ENCODE measurements at places on chromosomes 7 and 10.

GRCh38 chr7:29113384-29114102 lies 32.8 kb downstream of the CPVL start:
- no peak for DNase-seq

- no peak for DNase-seq
Observed at GRCh38 chr7:111788286-111789047, 226.2 kb upstream of the IMMP2L start.

DNA sequence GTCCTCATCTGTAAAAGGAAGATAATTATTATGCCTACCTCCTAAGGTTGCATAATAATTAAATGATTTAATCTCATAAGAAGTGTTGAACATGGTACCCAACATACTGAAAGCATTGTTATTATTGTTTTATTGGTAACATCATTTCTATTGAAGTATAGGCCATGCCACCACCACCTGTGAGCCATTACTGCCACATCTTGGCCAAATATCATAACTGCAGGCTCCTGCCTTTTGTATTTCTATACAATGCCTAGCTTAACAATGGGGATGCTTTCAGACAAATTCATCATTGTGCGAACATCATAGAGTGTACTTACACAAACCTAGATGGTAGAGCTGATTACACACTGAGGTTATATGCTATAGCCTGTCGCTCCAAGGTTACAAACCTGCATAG lies 61.1 kb upstream of the NPSR1 start:
- DNase-seq = no peak

GRCh38 chr10:60757420-60757895 lies 20.8 kb upstream of the CDK1 start:
- DNase-seq = no peak

- no peak for DNase-seq
Observed at GRCh38 chr7:133040178-133040577, 41.7 kb downstream of the CHCHD3 start.

Measured in activated T-cell treated with anti-CD3 and anti-CD28 coated beads for 1 hour (primary cell).